A549 treated with CORT108297 at 1 μM for 4 hours (cell line): ENCODE measurements at places on chromosomes 4 and X. TPM values are rescaled to one million over a fixed set of nuclear protein-coding genes. Genes with fewer than 3 reads are reported as not detected.

The CCSER1 gene
- not detected in 5 replicates for total RNA-seq

The SPANXA1 gene
- 0.16 to 0.42 TPM (median 0.18 TPM) in 3 of 5 replicates, not detected in the others for total RNA-seq

The XPNPEP2 gene
- total RNA-seq = not detected in 5 replicates

The ASMT gene
- 0.12 to 0.44 TPM (median 0.32 TPM) in 4 of 5 replicates, not detected in the other for total RNA-seq

The CENPVL1 gene
- not detected in 5 replicates for total RNA-seq

The CORIN gene
- total RNA-seq = 0.06 TPM in 1 of 5 replicates, not detected in the others

The AWAT2 gene
- not detected in 5 replicates for total RNA-seq
